ENCODE measurements at places on chromosomes 2 and 18. TPM values are rescaled to one million over a fixed set of nuclear protein-coding genes. Genes with fewer than 3 reads are reported as not detected.

The UGT1A5 gene
- not detected for total RNA-seq

The ABCB11 gene
- not detected for total RNA-seq

The LRATD1 gene
- 0.28 TPM for total RNA-seq

The NEMP2 gene
- total RNA-seq = 2.2 TPM

The CROCC2 gene
- not detected for total RNA-seq

The GCG gene
- total RNA-seq = not detected

The STK17B gene
- total RNA-seq = 50.3 TPM

The RETREG2 gene
- 51.1 TPM for total RNA-seq

The MAP4K3 gene
- 48.3 TPM for total RNA-seq

The METTL4 gene
- 6.7 TPM for total RNA-seq

The MYCN gene
- total RNA-seq = not detected

Data from IMR-90 (cell line).